ENCODE measurements at places on chromosomes 16 and 17.

GRCh38 chr16:1194665-1195392 is 30.2 kb downstream of the TPSG1 start:
- DNase-seq, result peak; percentile 38

- no peak for DNase-seq
These were observed 7.3 kb downstream of the SPATA2L start for GRCh38 chr16:89693931-89694783.

- DNase-seq, result no peak
These were observed 7.7 kb upstream of the KCNH6 start for GRCh38 chr17:63515426-63515825.

DNA sequence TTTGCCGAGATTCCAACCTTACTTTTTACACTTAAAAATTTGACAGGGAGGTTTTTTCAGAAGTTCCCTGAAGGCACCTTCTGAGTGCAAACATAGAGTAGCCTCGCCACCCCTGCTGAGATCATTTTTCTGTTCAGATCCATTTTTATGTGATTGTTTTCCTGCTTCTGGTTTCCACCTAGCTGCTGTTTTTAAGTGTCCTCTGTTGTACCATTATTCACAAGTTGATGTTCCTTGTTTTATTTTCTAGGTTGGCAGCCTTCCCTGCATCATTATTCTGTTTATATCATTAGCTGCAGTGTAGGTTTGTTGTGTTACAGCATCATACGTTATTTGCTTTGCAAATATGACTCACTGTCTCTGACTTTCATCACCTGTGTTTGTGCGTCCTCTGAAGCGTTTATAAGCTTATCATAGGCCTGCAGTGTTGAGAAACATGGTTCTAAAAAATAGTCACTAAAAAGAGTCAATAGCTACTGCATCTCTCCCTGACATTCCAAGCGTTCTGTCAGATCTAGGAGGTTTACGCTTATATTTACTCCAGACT is 116.9 kb upstream of the CLEC3A start:
- DNase-seq, result peak; percentile 27

DNA sequence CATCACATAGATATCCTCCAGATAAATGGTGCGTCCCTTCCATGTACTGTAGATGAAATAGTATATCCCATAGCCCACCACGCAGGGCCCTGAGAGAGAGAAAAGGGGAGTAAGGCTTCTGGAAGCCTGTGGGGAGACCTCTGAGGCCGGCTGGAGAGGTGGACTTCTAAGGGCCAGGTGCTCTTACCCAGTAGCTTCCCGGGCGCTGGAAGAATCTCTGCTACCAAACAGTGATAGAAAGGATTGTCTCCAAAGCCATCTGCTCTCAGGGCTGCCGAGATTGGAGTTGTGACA is 718 bp downstream of the SAT2 start:
- DNase-seq, result no peak

DNA sequence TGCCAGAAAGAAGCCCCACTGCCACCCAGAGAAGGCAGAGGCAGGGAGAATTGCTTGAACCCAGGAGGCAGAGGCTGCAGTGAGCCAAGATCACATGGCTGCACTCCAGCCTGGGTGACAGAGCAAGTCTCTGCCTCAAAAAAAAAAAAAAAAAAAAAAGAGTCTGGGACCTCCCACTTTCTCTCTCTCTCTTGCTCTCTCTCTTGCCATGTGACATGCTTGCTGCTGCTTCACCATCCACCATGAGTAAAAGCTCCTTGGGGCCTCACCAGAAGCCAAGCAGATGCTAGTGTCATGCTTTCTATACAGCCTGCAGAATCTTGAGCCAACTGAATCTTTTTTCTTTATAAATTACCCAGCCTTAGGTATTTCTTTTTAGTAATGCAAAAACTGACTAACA is 21.5 kb upstream of the SRSF1 start:
- no peak for DNase-seq

DNA sequence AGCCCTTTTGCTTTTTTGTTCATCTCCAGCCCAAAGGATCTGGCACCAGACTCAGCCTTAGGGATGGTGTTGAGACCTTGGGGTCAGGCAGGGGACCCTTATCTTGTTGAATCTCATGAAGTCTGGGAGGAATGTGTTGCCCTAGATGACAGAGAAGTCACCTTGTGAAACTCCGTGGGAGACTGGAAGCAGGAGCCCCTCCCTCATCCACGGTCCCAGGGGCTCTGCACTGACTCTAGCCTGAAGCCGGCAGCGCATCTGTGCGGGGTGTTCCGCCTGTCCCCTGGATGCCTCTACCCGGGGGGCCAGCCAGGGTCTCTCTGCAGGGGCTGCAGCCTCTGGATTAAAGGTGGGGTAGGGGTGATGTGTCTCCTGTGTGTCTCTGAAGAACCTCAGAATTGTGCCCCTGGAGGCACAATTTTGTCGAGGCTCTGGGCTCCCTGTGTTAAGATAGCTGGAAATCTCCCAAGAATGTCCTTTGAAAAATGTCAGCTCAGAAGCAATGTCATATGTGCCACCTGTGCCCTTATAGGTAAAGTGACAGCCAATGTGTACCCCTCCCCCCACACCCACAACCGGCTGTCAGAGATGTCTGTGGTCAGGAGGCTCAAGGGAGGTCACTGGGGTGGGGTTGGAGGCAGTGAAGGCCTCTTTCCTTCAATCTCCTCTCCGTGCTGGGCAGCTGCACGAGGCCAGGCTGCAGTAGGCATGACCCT is 32.1 kb upstream of the CDC42EP4 start:
- DNase-seq, result peak; percentile 75

- DNase-seq, result no peak
These were observed 36.3 kb downstream of the MARF1 start for GRCh38 chr16:15606518-15607220.

- DNase-seq, result peak; percentile 36
These were observed 261.8 kb upstream of the PSMD7 start for GRCh38 chr16:74034862-74035261.

DNA sequence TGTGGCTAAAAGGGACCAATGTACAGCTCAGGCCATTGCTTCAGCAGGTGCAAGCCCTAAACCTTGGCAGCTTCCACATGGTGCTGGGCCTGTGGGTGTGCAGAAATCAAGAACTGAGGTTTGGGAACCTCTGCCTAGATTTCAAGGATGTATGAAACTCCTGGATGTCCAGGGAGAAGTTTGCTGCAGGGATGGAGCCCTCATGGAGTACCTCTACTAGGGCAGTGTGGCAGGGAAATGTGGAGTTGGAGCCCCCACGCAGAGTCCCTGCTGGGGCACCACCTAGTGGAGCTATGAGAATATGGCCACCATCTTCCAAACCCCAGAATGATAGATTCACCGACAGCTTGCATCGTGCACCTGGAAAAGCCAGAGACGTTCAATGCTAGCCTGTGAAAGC is 13.0 kb downstream of the EFCAB5 start:
- DNase-seq, result peak; percentile 11

DNA sequence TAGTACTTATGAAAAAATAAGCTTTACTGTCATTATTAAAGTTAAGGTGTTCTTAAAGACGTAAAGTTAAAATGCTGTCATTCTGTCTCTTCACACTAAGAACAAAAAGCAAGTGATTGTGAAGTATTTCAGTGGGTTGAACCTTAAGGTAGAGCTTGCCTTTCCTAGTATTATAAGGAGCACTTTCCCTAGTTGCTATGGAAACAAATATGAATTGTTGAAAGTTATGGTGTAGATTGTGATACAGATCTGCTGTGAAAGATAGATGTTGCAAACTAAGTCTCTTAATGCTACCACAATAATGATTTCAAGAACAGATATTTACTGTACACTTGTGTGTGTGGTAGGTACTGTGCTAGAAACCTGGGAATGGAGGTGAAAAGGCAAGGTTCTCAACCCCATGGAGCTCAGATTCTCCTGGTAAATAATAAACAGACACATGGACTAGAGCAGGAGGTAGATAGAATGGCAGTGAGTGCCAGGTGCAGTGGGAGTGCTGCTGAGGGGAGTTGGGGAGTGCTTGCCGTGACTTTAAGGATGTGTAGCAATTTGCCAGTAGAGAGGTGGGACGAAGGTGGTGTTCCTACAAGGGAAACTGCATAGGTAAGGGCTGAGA is 34.7 kb downstream of the MRTFB start:
- no peak for DNase-seq

DNA sequence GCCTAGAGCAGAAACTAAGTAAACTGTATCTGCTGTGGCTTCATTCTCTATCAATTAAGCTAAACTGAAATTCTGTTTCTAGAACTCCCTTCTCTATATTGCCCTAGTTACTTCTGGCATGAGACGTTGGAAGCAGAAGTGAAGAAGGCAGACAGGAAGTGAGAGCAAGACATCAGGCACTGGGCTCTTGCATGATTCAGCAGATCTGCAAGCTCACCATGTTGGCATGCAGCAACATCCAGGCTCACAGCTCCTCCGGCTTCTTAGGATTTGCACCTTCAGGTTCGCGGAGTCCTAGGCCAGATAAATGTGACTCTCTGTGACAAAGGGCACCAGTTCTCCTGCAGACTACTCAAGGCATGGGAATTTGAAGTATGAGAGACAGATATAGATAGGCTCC is 148.3 kb downstream of the CDH8 start:
- DNase-seq, result no peak

DNA sequence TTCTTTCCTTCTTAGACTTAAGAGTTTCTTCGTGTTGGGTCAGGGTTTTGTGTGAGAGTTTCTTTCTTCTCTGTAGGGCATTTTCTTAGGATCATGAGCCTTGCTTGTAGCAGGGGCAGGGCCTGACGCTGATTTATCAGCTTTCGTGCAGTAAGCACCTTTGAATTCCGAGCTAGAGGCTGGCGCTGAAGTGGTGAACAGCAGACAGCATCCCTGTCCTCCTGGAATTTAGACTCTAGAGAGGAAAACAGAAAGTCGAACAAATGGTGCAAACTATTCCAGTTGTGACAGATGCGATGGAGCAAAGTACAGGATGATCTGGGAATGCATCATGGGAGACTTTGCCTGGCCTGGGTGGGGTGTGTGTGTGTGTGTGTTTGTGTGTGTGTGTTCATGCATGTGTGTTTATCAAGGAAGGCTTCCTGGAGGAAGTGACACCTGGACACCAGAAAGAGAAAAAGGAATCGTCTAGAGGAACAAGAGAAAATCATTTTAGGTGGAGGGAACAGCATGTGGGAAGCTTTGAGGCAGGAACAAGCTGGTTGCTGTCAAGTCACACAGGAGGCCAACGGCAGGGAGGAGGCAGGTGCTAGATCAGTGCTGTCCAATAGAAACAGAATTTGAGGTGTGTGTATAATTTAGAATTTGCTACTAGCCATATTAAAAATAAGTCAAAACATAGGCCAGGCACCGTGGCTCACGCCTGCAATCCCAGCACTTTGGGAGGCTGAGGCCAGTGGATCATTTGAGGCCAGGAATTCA is 60.2 kb downstream of the WWP2 start:
- DNase-seq, result no peak

GRCh38 chr16:19410435-19411171 is 7.1 kb upstream of the TMC5 start:
- DNase-seq, result peak; percentile 88

GRCh38 chr17:3911271-3912053 is 4.8 kb downstream of the P2RX1 start:
- peak; percentile 18 for DNase-seq

DNA sequence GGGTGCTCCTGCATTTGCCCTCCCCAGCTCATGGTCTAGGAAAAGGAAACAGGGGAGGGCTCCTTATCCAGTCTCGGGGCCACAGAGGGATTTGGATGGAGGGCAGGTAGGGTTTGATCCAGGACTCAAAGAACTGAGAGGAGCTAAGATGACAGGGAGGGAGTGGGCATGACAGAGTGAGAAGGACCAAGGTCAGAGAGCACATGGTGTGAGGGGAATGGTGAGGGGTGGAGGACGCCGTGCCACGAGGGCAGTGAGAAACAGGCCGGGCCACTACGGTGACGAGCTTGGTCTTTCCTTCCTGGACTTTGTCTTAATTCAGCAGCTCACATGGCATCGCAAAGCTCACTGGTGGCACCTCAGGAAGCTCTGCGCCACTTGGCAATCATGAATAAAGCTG is 35.2 kb downstream of the IRF8 start:
- no peak for DNase-seq

- peak; percentile 4 for DNase-seq
These were observed 92.4 kb upstream of the CDYL2 start for GRCh38 chr16:80896776-80897175.

- DNase-seq, result peak; percentile 41
These were observed 123.9 kb downstream of the PRKCB start for GRCh38 chr16:23959752-23960072.

- no peak for DNase-seq
These were observed 376.4 kb downstream of the SLC39A11 start for GRCh38 chr17:72715906-72716572.

DNA sequence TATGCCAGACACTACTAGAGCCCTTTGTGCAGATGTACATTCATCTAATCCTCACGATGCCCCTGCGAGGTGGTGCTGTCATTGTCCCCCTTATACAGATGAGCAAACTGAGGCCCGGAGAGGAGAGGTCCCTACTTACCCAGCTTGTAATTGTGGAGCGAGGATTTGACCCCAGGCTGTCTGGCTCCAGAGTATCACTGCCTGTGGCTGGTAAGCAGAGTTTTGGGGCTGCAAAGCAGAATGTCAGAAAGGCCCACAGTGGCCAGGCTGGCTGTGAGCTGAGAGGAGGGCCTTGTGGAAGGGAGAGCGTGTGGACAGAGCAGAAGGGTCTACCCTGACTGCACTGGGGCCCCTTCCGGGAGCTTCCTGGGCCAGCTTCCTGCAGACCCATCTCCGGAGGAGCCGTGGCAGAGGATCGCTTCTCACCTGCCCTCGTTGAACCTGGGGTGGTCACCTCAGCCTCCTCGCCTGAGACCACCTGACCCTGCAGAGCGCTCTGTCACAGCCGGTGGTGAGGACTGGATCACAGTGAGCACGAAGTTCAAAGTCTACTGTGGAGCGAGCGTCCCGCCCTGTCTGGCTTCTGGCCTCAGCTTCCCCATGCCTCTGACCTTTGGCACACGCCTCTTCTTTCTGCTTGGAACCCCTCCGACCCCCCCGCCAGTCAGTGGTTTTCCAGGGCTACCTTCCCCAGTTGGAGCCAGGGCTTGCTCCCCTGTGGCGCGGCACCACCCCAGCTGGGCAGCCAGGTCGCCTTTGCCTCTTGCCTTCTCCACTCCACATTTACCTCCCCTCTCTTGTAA is 12.1 kb downstream of the CMIP start:
- DNase-seq, result no peak

Data from NCI-H69 (cell line).